Right atrium auricular region (tissue), 2 donors: ENCODE measurements at places on chromosomes 7 and 10. TPM values are rescaled to one million over a fixed set of nuclear protein-coding genes. Genes with fewer than 3 reads are reported as not detected.

DNA sequence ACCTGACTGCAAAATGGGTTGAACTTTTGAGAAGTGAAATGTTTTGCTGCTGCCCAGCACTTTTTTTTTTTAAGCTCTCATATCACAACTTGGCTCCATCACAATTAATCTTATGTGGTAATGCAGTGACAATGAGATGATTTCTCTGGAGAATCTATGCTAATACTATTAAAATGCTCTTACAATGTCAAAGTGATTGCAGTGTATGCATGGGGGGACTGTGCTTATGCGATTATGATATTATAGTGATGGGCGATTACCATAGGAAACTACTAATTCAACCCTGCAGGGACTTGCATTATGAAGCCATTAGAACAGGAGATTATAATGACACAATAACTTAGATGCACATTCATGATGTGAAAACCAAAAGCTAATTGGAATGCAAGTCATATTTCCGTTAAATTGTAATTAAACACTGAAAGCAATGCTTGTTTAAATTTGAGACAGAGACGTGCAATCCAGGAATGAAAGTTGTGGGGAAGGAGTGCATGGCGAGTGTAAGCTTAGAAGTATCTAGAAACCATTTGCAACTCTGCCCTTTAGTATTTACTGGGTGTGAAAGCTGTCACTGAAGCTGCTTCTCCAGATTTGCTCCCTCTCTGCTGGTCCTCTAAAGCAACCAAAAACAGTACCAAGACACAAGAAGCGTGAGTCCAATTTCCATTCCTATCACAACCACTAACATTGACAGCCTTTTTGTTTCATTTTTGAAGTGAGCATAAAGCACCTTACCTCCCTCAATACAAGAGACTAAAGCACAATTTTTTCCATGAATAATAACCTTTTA, 21.6 kb downstream of the PTER start:
- DNase-seq = no peak
- H3K27me3 ChIP-seq = no peaks in the 10 kb centered on the region
- H3K4me3 ChIP-seq = no peak overlapping the region
- no peaks in the 10 kb centered on the region for H3K36me3 ChIP-seq

DNA sequence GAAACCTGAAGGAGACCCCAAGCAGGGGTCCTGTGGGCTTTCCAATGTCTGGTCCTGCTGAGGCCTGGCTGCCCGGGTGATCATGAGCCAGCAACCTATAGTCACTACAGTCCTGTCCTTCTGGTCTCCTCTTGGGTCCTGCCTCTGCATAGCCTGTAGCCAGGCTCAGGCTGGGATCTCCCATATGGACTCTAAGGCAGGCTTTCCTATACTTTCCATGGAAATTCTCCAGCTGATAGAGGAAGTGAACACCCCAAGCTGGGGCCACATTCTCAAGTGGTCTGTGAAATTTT, 26.4 kb downstream of the ANXA8 start:
- H3K27ac ChIP-seq = no peak overlapping the region
- no peaks in the 10 kb centered on the region for H3K27me3 ChIP-seq
- H3K4me1 ChIP-seq = no peaks in the 10 kb centered on the region
- no peak for DNase-seq

GRCh38 chr7:18400726-18401125, 94.8 kb upstream of the HDAC9 start:
- H3K36me3 ChIP-seq = no peaks in the 10 kb centered on the region
- no peak overlapping the region for H3K4me3 ChIP-seq
- no peaks in the 10 kb centered on the region for H3K27me3 ChIP-seq
- no peak overlapping the region for H3K27ac ChIP-seq

DNA sequence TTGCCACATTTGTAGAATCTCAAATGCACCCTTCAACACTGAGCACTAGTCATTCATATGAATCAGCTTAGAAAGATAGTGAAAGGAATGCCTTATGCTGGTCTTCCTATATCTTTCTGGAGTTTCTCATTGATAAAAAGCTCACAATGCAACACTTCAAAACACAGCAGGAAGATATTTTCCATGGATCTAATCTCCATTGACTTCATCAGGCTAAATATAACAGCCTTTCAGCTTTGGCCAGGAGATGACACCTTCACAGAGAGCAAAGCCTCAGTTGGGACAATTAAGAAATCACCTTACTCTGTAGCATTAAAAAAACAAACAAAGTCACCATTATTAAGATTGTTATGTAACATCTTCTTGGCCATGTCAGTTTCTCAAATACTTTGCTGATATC, 6.7 kb downstream of the NRP1 start:
- H3K4me3 ChIP-seq = no peak overlapping the region
- H3K27ac ChIP-seq = peak overlapping the region; percentile 73
- DNase-seq = no peak
- H3K27me3 ChIP-seq = no peaks in the 10 kb centered on the region

DNA sequence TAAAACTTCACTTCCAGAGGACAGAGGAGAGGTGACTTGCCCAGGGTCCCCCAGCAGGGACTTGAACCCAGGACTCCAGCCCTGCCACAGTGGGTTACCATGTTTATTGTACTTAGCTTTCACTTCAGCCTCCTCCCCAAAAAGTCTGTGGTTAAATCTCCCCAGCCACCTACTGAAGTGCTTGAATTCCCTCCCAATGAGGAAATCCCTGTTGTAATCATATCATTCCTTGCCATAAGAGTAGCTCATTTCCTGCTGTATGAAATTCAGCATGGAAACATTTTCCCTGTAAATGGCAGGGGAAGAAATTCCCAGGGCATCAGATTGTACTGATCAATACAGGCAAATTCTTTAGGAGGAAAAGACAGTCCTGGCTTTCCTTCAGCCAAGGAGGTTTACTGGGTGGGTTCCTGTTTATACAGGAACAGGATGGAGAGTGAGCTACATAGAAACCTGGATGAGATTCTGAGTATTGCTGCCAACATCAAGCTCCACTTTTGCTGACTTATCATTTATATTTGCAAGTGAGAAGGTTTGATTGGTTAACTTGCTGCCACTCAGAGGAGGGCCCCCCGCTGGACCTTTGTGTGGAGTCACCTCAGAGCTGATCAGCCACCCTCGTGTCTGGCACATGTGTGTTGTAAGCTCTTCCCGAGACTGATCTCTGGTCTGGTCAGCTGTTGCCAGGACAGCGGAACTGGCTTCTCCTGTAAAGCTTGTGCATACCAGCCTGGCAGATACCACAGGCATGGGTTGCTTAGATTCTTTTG, 16.4 kb upstream of the PDZD8 start:
- no peaks in the 10 kb centered on the region for H3K4me1 ChIP-seq
- H3K27ac ChIP-seq = no peak overlapping the region
- no peak for DNase-seq
- no peaks in the 10 kb centered on the region for H3K27me3 ChIP-seq

DNA sequence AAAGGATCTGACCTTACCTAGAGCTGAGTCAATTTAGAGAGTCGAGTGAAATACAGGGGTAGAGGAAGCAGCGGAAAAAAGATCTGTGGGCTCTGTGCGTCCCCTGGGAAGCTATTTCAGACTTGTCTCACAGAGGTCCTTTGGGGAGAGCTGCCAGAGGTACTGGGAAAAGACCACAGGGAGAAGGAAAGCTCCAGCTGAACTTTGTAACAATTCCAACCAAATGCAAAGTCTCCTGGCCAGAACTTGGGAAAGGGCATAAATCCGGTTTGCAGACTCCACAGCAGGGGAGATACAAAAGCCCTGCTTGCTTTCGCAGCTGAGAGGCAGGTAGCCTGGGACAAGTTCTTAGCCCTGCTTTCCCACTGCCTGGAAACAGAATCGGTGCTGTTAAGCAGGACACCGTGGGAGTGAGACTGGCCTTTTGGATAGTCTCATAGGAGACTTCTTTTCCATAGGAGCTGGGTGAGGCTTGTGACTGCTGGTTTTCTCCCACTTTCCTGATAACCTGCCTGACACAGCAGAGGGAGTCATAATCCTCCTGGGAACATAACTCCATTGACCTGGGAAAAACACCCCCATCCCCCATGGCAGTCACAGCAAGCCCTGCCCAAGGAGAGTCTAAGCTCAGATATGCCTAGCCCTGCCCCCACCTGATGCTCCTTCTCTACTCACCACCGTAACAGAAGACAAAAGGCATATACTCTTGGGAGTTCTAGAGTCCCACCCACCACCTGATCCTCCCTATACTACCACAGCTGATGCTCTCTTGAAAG, 926.2 kb downstream of the KCNMA1 start:
- no peak overlapping the region for H3K4me3 ChIP-seq
- DNase-seq = no peak
- no peaks in the 10 kb centered on the region for H3K4me1 ChIP-seq
- no peaks in the 10 kb centered on the region for H3K36me3 ChIP-seq
- no peaks in the 10 kb centered on the region for H3K27me3 ChIP-seq

GRCh38 chr10:7378602-7379403, 32.0 kb downstream of the SFMBT2 start:
- no peak for DNase-seq
- no peak overlapping the region for H3K27ac ChIP-seq
- H3K4me3 ChIP-seq = no peak overlapping the region
- peaks cover 11% of the 10 kb centered on the region for H3K36me3 ChIP-seq

GRCh38 chr7:112283382-112283910, 77.0 kb downstream of the ZNF277 start:
- no peaks in the 10 kb centered on the region for H3K4me1 ChIP-seq
- H3K27me3 ChIP-seq = no peaks in the 10 kb centered on the region
- no peak overlapping the region for H3K27ac ChIP-seq
- H3K4me3 ChIP-seq = no peak overlapping the region

GRCh38 chr7:127608446-127608845, 9.5 kb downstream of the PAX4 start:
- H3K4me3 ChIP-seq = no peak overlapping the region
- no peaks in the 10 kb centered on the region for H3K27me3 ChIP-seq
- DNase-seq = no peak
- H3K4me1 ChIP-seq = no peaks in the 10 kb centered on the region
- H3K36me3 ChIP-seq = no peaks in the 10 kb centered on the region

DNA sequence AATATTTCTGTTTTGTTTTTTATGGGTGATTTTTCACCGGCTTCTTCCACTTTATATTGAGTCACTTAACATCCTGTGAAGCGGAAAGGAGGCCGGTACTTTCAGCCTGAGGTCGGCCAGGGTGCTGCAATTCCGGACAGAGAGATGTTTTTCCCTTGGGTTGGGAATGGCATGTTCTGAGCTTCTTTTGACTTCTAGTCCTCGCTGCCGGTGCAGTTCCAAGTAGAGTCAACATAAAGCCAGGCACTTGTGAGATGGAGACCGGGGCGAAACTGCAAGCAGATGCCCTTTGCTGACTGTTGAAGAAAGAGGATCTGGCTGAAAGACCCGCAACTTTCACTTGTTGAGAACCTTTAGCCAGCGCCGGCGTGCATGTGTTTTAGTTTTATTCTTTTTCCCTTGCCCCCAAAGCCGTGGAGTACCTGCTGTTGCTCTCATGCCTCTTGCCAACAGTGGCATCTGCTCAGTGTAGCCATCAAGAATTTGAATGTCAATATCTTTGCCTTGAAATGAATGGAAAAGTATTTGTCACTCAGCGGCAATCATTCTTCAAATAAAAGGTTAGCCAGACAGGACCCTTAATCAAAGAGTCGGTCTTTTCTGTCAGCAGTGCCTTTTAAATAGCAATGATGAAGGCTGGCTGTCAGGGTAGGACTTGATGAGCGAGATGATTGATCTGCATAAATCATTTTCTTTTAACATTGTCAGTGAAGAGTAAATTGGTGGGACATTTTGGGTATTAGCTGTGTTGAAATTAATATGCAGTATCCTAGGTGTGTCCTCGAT, 351.2 kb downstream of the LRMDA start:
- H3K27me3 ChIP-seq = no peaks in the 10 kb centered on the region
- peaks cover 6% of the 10 kb centered on the region for H3K4me1 ChIP-seq
- H3K4me3 ChIP-seq = no peak overlapping the region
- no peaks in the 10 kb centered on the region for H3K36me3 ChIP-seq
- H3K27ac ChIP-seq = no peak overlapping the region

DNA sequence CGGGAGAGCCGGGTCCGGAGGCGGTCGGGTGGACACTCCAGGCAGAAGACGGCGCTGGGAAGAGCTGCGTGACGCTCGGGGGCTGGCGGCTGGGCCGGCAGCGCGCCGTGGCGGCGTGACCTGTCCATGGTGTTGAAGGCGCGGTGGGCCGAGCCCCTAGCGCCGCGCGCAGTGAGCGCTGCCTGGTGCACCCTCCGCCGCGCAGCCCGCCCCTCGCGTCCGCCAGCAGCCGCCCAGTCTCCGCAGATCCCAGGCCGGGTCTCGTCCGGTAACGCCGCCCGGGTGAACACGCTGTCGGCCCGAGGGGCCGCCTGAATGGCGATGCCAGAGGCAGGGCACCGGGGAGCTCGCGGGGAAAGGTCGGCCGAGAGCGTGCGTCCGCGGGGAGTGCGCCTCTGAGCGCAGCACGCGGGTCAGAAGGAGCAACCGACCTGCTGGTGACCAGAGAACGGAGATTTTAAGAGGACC, 657 bp upstream of the TMEM178B start:
- H3K4me3 ChIP-seq = peak overlapping the region; percentile 49
- no peaks in the 10 kb centered on the region for H3K36me3 ChIP-seq
- no peak for DNase-seq
- no peaks in the 10 kb centered on the region for H3K27me3 ChIP-seq

- no peak for DNase-seq
- no peaks in the 10 kb centered on the region for H3K27me3 ChIP-seq
- peaks cover 68% of the 10 kb centered on the region for H3K4me1 ChIP-seq
- peak overlapping the region; percentile 99 for H3K27ac ChIP-seq
Observed at GRCh38 chr10:95462740-95463667, 98.2 kb downstream of the SORBS1 start.

GRCh38 chr10:80500572-80501380, 36.9 kb upstream of the SH2D4B start:
- H3K27me3 ChIP-seq = no peaks in the 10 kb centered on the region
- no peak for DNase-seq
- H3K4me3 ChIP-seq = no peak overlapping the region
- H3K27ac ChIP-seq = peak overlapping the region; percentile 77
- no peaks in the 10 kb centered on the region for H3K36me3 ChIP-seq
- H3K4me1 ChIP-seq = no peaks in the 10 kb centered on the region

- H3K4me3 ChIP-seq = no peak overlapping the region
- no peak overlapping the region for H3K27ac ChIP-seq
- no peaks in the 10 kb centered on the region for H3K4me1 ChIP-seq
- DNase-seq = no peak
- H3K36me3 ChIP-seq = no peaks in the 10 kb centered on the region
- no peaks in the 10 kb centered on the region for H3K27me3 ChIP-seq
Observed at GRCh38 chr7:13708670-13709069, 280.8 kb downstream of the ETV1 start.

Gene TMEM236
- total RNA-seq = 0.90 TPM

Gene CPN1
- total RNA-seq = not detected

Gene OR9A2
- not detected for total RNA-seq

Gene SPDYE9
- total RNA-seq = not detected

Gene MINDY4
- total RNA-seq = 5.4 TPM

Gene PTN
- 26.2 TPM for total RNA-seq

Gene ACSL5
- total RNA-seq = 9.2 TPM

Gene NEURL1
- not detected for total RNA-seq

Gene NDUFB2
- total RNA-seq = 397 TPM

Gene MAT1A
- total RNA-seq = not detected
